ENCODE measurements at places on chromosomes 1 and 21.

DNA sequence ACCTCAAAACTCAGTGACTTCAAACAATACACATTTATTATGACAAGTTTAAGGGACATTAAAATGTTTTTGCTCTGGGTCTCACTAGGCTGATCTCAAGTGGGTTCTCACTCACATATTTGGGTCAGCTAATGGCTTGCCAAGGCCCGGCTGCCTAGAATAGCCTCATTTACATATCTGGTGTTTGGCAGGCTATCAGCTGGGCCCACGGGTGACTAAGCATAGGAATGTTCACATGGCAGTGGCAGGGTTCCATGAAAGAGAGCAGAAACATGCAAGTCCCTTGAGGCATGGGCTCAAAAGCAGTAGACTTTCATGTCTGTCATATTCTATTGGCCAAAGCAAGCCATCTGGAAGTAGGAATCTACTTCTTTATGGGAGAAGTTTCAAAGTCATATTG, 492.6 kb downstream of the KCNT2 start:
- DNase-seq, result peak; percentile 51

- no peak for DNase-seq
Measured at GRCh38 chr1:225670356-225670755, 17.4 kb upstream of the ENAH start.

DNA sequence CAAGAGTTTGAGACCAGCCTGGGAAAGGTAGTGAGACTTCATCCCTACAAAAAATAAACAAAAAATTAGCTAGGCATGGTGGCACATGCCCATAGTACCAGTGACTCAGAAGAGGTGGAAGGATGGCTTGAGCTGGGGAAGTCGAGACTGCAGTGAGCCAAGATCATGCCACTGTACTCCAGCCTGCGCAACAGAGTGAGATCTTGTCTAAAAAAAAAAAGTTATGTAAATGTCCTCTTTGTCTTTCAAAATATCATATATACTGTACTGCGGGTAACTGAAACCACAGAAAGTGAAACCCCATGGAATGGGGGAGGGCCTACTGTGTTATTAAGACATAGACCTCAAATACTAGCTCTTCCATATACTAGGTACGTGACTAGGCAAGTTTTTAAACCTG, 20.8 kb downstream of the ACADM start:
- no peak for DNase-seq

GRCh38 chr1:28860332-28861073, 48.5 kb downstream of the OPRD1 start:
- peak; percentile 57 for DNase-seq

- DNase-seq, result no peak
Measured at GRCh38 chr1:1892763-1893120, 1.9 kb upstream of the GNB1 start.

DNA sequence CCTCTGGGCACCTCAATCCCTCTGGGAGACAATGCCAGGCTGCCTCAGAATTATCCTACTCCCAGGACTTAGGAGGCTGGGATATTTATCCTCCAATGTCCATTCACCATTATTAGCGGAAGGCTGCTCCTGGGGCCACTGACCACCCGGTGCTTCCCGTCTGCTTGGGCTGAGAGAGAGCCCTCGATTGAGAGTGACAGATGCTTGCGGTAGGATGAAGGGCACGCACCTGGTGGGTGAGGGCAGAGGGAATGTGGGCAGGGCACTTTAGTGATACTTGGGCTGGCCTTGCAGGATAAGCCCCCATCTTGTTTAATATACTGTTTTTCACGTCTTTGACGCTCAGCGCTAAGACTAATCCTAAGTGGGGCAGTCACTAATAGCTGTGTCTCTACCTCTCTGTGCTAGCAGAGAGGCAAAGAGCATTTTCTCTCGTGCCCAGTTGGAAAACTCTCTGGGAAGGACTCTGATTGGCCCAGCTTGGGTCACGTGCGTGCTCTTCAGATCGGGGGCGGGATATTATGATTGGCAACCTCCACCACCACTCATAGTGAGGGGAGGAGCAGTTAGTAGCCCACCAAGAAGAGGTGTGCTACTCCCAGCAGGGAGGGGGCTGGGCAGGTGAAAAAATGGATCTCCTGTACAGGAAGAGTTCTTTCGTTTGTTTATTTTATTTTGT, 10.6 kb upstream of the PARS2 start:
- peak; percentile 11 for DNase-seq

- DNase-seq, result no peak
Measured at GRCh38 chr1:172381946-172382345, 38.5 kb upstream of the C1orf105 start.

DNA sequence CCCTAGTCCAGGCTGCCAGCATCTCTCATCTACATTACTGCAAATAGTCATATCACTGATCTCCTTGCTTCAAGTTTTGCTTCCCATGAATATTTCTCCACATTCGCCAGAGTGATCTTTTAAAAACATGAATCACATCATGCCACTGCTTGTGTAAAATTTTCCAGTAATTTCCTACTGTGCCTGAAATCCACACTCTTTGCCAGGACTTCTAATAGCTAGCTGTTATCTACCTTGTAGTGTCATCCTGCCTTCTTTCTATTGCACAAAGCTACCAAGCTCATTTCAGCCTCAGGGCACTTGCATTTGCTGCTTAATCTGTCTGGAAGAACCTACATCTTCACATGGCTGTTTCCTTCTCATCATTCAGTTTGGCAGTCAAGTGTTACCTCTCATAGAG, 33.9 kb upstream of the ZNF362 start:
- DNase-seq, result peak; percentile 82

GRCh38 chr1:109556563-109556962, 8.1 kb downstream of the GNAI3 start:
- DNase-seq, result no peak

DNA sequence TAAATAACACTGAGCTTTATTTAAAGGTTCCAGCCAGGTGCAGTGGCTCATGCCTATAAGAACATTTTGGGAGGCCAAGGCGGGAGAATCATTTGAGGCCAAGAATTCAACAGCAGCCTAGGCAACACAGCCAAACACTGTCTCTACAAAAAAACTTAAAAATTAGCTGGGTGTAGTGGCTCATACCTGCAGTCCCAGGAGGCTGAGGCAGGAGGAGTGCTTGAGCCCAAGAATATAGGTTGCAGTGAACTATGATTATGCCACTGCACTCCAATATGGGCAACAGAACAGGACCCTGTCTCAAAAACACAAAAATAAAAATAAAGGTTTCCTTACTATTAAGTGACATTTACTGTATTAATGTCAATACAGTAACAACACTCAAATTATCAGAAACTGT, 2.1 kb downstream of the TAF12 start:
- peak; percentile 39 for DNase-seq

- no peak for DNase-seq
Measured at GRCh38 chr1:86155807-86156565, 586 bp downstream of the COL24A1 start.

DNA sequence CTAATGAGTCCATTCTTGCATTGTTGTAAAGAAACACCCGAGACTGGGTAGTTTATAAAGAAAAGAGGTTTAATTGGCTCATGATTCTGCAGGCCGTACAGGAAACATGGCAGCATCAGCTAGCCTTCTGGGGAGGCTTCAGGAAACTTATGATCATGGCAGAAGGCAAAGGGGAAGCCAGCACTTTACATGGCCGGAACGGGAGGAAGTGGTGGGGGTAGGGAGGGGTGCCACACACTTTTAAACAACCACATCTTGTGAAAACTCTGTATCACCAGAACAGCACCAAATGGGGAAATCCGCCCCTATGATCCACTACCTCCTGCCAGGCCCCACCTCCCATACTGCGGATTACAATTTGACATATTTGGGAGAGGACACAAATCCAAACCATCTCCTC, 43.9 kb downstream of the NOS1AP start:
- no peak for DNase-seq

All from NCI-H226 (cell line).